ENCODE measurements at places on chromosomes 16 and 17. TPM values are rescaled to one million over a fixed set of nuclear protein-coding genes. Genes with fewer than 3 reads are reported as not detected.

DNA sequence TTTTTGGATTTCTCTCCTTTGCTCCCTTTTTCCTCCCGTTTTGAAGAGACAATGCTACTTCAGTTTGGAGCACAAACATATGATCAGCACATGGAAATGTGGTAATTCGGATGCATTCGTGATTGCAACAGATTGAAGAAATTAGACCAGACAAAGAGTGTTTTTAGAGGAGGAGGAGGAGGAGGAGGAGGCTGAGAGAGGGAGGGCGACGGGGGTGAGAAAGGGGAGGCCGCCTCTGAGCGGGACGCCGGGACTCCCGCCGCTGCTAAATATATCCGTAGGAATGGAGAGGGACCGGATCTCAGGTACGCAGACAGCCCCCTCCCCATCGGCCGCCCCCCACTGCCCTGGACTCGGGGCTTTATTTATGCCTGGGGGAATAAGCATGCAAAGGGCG, 179.3 kb downstream of the SEC14L1 start:
- no peak for DNase-seq

DNA sequence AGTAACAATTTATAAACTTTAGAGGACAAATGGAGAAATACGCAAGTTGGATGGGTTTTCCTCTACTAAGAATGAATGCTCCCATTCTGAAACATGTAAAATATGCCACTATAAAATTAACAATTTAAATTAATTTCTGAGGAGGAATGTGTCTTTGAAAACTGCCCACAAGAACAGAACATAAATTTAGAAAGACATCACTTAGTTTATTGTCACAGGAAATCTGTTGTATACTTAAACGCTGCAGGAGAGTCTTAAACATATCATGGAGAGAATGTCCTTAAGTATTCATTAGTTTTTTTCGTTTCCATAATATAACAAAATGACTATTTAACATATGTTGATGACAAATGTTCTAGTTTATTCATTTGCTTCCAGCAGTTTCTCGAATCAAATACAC, 29.6 kb downstream of the USP32 start:
- no peak for DNase-seq

- no peak for DNase-seq
Measured at GRCh38 chr17:63136369-63137012, 170.5 kb downstream of the TANC2 start.

The RDM1 gene
- total RNA-seq: 5.6 TPM

The CDK12 gene
- 78.8 TPM for total RNA-seq
